ENCODE measurements at places on chromosomes 2 and 18.

DNA sequence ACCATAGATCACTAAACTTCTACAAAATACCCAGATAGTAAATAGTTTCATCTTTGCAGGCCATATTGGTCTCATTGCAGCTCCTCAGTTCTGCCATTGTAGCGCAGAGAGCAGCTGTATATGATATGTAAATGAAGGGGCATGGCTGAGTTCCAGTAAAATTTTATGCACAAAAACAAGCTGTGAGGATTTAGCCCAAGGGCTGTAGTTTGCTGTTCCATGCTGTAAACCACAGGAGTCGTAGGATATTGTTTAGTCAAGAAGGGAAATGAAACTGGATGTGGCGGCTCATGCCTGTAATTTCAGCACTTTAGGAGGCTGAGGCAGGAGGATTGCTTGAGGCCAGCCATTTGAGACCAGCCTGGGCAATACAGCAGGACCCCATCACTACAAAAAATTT, 83.0 kb downstream of the MGAT5 start:
- no peak for DNase-seq

- no peak for DNase-seq
These were observed 11.4 kb upstream of the COL6A3 start for GRCh38 chr2:237425320-237425719.

- DNase-seq = no peak
These were observed 57.7 kb upstream of the MAP4K3 start for GRCh38 chr2:39494784-39495251.

DNA sequence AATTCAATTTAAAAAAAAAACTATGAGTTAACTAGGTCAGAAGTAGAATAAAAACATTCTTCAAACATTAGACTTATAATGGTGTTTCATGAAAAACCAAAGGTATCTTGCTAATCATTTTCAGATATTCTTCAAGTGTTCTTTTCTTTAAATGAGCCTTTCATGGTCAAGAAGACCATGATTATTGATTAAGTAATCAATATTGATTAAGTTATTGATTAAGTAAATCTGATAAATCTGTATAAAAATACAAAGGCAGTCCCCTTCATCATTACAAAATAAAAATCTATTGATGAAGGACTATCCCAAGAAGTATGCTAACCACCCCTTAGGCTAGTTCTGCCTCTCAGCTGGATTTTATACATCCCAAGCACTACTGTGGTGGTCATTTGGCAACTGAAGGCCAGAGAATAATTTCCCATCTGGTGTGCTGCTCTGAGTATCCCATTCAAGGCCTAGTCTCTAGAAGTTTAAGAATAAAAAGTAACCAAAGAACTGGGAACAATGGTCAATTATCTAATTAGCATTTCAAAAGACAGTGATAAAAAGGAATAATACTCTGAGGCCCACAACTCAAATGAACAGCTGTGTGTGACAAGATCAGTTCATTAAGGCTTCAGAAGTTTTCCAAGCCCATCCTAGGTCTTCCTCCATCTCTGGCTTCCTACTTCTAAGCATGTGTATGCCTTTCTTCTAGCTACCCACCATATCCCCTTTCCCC, 63.5 kb downstream of the TCF4 start:
- no peak for DNase-seq

DNA sequence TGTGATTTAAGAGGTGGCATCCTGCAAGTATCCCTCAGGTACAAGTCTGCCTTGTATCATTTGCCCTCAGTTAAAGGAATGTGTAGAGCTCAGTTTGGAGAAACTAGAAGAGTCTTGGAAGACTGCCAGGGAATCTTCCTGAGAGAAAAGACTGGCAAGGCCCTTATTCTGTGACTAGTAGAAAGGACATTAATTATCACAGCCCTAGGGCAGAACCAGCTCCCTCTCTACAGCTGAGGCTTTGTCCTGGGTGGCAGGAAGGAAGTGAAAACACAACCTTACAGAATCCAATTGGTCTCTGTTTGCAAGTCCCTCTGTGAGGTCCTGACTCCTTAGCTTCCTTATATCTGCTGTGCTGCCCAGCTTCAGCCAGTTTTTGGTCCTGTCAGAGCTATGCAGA, 385.9 kb upstream of the CYRIA start:
- DNase-seq = no peak

- DNase-seq = no peak
These were observed 86.5 kb upstream of the PPP1CB start for GRCh38 chr2:28665041-28665704.

DNA sequence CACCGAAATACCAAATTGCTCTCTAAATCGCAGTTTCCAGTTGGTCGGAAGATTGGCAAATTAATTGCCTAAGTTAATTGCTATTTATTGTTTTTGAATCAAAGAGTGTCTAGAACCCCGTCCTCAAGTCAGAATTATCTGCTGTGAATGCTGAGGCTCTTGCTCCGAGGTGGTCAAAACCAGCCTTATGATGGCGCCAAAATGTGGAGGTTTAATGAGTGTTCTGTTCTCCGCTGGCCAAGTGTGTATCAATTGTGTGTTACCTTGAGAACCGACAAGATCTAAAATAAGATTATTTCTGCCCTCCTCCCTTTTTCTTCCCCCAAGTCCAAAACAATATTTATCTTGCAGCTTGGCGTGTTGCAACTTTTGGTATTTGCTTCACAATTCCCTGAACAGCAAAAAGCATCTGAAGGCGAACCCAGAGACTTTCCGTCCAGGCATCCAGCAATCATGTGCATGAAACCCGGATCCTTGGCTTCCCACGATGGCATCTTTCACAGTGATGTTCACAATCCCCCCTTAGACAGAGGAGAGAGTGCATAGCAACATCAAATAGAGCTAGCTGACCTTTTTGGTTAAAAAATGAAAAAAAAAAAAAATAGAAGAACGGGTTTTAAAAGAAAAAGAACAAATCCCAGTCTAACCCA, 323.0 kb downstream of the MYCN start:
- no peak for DNase-seq

- no peak for DNase-seq
These were observed 202.4 kb downstream of the KLHL29 start for GRCh38 chr2:23587341-23587880.

- DNase-seq = no peak
These were observed 140.6 kb downstream of the CNTNAP5 start for GRCh38 chr2:124165698-124166097.

DNA sequence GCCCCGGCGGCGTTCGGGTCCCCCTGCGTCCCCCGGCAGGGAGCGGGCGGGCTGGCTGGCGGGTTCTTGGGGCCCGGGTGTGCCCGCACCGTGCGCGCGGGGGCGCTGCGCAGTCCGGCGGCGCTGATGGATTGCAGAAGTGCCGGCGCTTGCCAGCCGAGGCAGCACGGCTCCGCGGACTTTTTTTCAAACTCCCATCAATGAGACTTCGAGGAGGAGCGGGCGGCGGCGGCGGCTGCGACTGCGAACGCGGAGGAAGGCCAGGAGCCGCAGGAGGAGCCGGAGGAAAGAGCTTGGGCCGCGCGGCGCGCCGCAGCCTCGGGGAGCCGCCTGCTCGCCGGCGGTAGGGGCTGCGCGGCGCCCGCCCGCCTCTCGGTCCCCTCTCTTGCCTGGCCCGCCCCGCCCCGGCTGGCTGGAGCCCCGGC, at the start of gene GLI2:
Gene GLI2, plus strand, starts transcription at position 123 of the 425 bp plus-strand sequence. CDS start 61,453 bp downstream, outside the sequence.
- no peak for DNase-seq

GRCh38 chr2:117351396-117351795, 463.1 kb upstream of the DDX18 start:
- no peak for DNase-seq

- DNase-seq = no peak
These were observed 3.4 kb downstream of the MBP start for GRCh38 chr18:77129150-77129551.

DNA sequence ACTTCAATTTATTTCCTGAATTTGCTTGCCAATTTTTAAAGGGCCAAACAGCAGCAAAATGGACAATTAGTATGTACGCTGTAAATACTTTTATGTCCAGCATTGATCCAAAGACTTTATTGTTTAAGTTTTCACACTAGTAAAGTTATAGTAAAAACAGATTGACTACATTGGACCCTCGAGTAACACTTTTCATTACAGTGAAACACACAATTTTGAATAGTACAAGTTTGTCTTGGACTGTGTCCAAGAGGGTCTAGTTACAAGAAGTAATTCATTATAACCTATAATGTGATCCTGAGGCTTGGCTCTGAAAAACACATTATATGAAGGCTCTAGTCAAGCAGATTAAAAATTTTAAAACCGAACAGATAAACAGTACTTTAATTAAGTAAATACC, 11.4 kb upstream of the RBBP8 start:
- no peak for DNase-seq

- no peak for DNase-seq
These were observed 469.3 kb upstream of the MEX3C start for GRCh38 chr18:51666763-51667191.

- DNase-seq = no peak
These were observed 49.3 kb upstream of the GALNT3 start for GRCh38 chr2:165843351-165843750.

DNA sequence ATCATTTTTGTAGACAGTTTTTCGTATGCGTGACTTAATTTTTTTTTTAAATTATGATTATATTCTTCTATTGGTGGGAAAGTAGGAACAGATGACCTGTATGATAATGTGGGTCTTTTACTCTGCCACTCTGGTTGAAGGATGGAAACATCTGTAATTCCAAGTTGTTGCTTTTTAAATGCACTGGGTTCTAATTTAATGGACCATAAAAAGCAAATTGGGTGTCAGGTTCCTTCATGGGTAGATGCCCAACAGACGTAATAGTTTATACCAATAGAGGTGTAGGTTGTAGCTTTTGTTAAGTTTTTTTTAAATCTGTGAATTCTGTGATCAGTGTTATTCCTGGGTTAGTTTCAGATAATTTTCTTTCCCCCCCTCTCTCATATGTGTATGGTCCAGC, 117.6 kb downstream of the MAP4K4 start:
- DNase-seq = no peak

DNA sequence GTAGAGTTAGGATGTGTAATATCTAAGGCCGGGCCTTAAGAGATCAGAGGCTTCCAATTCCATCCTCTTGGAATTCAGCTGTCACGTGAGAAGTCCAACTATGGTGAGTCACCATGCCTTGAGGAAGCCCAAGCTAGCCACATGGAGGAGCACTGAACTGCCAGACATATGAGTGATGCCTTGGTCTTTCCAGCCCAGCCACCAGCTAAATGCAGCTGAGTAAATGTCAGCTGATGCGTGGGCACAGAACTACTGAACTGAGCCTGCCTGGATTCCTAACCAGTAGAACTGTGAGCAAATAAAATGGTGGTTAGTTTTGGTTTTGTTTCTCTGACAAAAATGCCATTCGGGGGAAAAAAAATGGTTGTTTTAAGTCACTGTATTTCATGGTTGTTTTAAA, 153.7 kb upstream of the SERTAD2 start:
- no peak for DNase-seq

GRCh38 chr2:60551240-60552077, 2.0 kb downstream of the BCL11A start:
- no peak for DNase-seq

DNA sequence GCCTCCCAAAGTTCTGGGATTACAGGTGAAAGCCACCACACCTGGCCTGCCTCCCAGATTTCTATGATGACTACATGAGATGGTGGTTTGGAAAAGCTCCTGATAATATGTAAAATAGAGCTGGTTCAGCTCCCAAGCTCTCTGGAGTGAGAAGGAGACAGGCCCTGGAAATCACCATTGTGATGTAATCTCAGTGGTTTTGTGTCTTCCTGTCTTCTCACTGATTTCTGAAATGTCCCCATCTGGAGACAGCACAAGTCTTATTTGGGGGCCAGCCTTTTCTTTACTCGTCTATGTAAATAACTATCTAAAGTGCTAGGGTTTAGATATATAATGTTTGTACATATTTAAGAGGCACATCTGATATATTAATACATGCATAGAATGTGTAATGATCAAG, 64.0 kb downstream of the CCNT2 start:
- DNase-seq = no peak

DNA sequence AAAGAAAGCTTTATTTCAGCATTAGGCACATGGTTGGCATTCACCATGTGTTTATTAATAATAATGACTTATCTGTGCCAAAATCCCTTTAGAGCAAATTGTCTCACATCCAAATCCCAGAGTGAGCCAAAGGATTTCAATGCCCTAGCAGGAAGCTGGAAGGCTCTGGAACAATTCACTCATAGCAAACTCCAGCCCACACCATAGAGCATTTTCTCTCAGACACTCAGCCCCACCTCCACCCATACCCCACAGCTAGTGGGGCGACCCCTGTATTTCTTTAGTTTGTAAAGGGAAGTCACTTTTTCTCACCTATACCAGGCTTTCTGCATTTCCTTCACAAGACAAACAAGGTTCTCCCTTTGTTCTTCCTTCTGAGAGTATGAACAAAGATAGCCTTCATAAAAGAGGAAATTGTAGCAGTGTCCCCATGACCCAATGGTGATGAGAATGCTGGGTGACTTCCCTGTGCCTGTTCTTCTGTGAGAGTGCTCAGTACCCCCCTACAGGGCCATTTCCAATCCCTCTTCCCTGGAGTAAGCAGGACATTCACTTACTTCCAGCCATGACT, 100.1 kb upstream of the APCDD1 start:
- DNase-seq = no peak

DNA sequence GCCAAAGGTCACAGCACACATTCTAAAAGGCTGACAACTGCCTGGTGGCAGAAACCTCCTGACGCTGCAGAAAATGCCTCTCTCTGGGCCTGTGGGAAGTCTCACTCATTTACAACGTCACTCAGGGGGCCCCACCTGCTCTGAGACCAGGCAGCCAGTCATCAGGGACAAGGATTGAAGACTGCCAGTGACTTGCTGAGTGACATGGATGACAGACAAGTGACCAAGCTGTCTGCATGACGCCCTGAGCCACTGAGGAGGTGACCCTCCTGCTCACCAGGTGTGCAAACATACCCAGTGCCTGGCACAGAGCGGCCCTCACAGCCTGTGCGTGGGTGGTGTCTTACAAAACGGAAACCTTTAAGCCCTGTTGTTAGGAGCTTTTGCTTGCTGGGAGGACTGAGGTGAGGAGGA, 392.4 kb downstream of the TNS1 start:
- peak; percentile 7 for DNase-seq

GRCh38 chr2:156619021-156619539, 182.9 kb downstream of the GPD2 start:
- no peak for DNase-seq

GRCh38 chr2:56444339-56444738, 260.5 kb downstream of the CCDC85A start:
- no peak for DNase-seq

- DNase-seq = no peak
These were observed 113.7 kb downstream of the B3GNT2 start for GRCh38 chr2:62309465-62310091.

Measured in stimulated activated CD8-positive, alpha-beta memory T cell treated with anti-CD3 and anti-CD28 coated beads, Interleukin-7, amount 100 ng/mL, for 24 hours (primary cell).